PC-9 (cell line): ENCODE measurements at places on chromosomes 7 and 10.

DNA sequence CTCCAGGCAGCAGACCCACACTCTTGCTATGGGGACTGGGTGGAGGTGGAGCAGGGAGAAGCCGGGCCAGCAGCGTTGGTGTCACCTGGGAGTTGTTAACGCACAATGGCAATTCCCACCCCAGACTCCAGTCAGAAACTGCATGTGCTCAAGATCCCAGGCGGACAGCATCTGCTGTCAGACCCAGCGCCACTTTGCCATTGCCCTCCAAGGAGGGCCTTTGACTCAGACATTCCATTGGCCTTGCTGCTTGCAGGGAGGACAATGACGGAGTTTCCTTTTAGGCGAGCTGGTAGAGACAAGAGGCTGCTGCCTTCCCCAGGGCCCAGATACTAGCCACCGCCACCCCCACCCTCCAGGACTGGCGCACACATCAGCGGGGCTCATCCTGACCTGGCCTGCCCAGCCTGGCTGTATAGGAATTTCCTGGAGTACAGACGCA, 34.5 kb downstream of the ZNF775 start:
- DNase-seq, result no peak

DNA sequence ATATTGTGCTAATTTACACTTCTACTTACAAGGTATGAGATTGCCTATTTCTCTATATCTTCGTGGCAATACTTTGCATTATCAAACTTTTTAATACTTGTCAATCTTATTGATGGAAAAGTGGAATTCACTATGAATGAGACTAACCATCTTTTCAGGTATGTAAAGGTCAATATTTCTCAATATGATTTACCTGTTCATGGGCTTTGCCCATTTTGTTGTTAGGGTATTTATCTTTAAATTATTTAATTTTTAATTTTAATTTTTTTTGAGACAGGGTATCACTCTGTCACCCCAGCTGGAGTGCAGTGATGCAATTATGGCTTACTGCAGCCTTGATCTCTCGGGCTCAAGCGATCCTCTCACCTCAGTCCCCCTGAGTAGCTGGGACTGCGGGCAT, 47.8 kb upstream of the LCOR start:
- no peak for DNase-seq

DNA sequence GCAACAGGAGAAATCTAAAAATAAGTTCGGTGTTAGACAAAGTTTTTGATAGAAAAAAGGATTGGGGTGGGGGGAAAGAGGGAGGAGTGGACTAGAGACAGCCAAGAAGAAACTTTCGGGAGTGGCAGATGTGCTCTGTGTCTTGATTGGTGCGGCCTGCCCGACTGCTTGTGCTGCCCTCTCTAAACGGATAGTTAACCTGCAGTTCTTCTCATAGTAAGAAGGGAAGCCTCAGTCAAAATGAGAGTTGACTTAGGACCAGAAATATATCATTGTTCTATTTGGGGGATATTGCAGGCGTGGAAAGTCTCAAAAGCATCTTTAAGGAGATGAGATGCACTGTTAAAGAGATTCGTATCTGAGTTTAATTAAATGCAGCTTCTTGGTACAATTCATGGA, 39.3 kb downstream of the UBE3C start:
- no peak for DNase-seq

DNA sequence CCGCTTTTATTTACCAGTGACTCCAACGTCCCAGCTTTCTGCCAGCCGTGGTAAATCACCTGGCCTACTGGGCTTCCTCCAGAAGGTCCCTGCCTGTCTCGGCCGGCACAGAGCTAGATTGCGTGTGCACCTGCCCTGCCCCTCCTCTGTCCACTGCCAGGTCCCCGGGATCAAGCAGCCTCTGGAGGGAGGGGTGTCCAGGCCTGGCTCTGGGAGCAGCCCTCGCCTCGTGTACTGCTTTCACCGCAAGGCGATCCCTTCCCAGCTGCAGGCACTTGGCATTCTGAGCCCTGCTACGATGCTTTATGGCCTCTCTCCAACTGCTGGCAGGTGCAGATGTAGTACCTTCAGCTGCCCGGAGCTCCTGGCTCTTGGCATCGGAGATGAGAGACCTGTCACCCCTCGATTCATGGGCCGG, 7.4 kb downstream of the SLC29A3 start:
- no peak for DNase-seq
